ENCODE measurements at places on chromosomes 7 and 10. TPM values are rescaled to one million over a fixed set of nuclear protein-coding genes. Genes with fewer than 3 reads are reported as not detected.

RELN gene
- total RNA-seq, result 2.4 TPM

NACAD gene
- total RNA-seq, result 3.2 TPM

TAS2R38 gene
- total RNA-seq, result not detected

INA gene
- total RNA-seq, result 0.46 TPM

KLF14 gene
- 0.86 TPM for total RNA-seq

LANCL2 gene
- total RNA-seq, result 95.9 TPM

SEC61A2 gene
- total RNA-seq, result 3.3 TPM

CALHM2 gene
- total RNA-seq, result 3.8 TPM

TMEM130 gene
- 3.3 TPM for total RNA-seq

WIPF3 gene
- not detected for total RNA-seq

MEOX2 gene
- total RNA-seq, result not detected

PON1 gene
- not detected for total RNA-seq

MET gene
- total RNA-seq, result 209 TPM

CELF2 gene
- 0.24 TPM for total RNA-seq

LIPF gene
- not detected for total RNA-seq

ZNF365 gene
- total RNA-seq, result 2.4 TPM

SLC13A1 gene
- total RNA-seq, result not detected

SAP25 gene
- 0.80 TPM for total RNA-seq

OR6V1 gene
- not detected for total RNA-seq

ASZ1 gene
- not detected for total RNA-seq

GRM3 gene
- total RNA-seq, result not detected

TSPAN33 gene
- 15.1 TPM for total RNA-seq

CYP17A1 gene
- total RNA-seq, result not detected

ZNF503 gene
- total RNA-seq, result 5.7 TPM

HOXA7 gene
- total RNA-seq, result 21.7 TPM

NEUROD6 gene
- not detected for total RNA-seq

EXOSC1 gene
- 49.1 TPM for total RNA-seq

ACADSB gene
- total RNA-seq, result 8.3 TPM

CFAP58 gene
- total RNA-seq, result 0.06 TPM

NUTM2A gene
- 0.17 TPM for total RNA-seq

COL13A1 gene
- total RNA-seq, result 19.5 TPM

CLDN12 gene
- total RNA-seq, result 23.3 TPM

LIPM gene
- total RNA-seq, result not detected

COL28A1 gene
- not detected for total RNA-seq

PKD1L1 gene
- total RNA-seq, result 0.18 TPM

CYP26A1 gene
- 0.17 TPM for total RNA-seq

EVX1 gene
- total RNA-seq, result not detected

CDHR3 gene
- total RNA-seq, result 0.74 TPM

FOXK1 gene
- total RNA-seq, result 20.9 TPM

CLIP2 gene
- total RNA-seq, result 41.9 TPM

PCDH15 gene
- not detected for total RNA-seq

TUBAL3 gene
- total RNA-seq, result 0.23 TPM

PHYHIPL gene
- total RNA-seq, result not detected

GALNT17 gene
- total RNA-seq, result not detected

AKR1B15 gene
- total RNA-seq, result not detected

OR2A5 gene
- not detected for total RNA-seq

SFTPD gene
- total RNA-seq, result not detected

GIMAP2 gene
- total RNA-seq, result 5.5 TPM

HABP2 gene
- not detected for total RNA-seq

ATOH7 gene
- total RNA-seq, result not detected

EN2 gene
- 1.4 TPM for total RNA-seq

PIK3AP1 gene
- total RNA-seq, result 2.1 TPM

GPR22 gene
- total RNA-seq, result not detected

CTNNA3 gene
- total RNA-seq, result not detected

STN1 gene
- 13.4 TPM for total RNA-seq

JCAD gene
- 4.5 TPM for total RNA-seq
